Subcutaneous preadipocyte (primary cell): ENCODE measurements at places on chromosomes 3 and 15. TPM values are rescaled to one million over a fixed set of nuclear protein-coding genes. Genes with fewer than 3 reads are reported as not detected.

The PLS1 gene
- under 0.01 and 0.59 TPM in 2 replicates for total RNA-seq

The PP2D1 gene
- not detected in 2 replicates for total RNA-seq

The ZSCAN2 gene
- 4.4 and 4.9 TPM in 2 replicates for total RNA-seq

The SLC9C1 gene
- under 0.01 TPM in 1 of 2 replicates, not detected in the other for total RNA-seq

The RTP2 gene
- total RNA-seq: not detected in 2 replicates

The USP3 gene
- total RNA-seq: 46.3 and 56.7 TPM in 2 replicates

The OR5K2 gene
- total RNA-seq: not detected in 2 replicates

The MITF gene
- total RNA-seq: 3.9 and 6.2 TPM in 2 replicates

The MOBP gene
- total RNA-seq: not detected in 2 replicates

The GATA2 gene
- total RNA-seq: 1.6 TPM in 1 of 2 replicates, not detected in the other

The MESP1 gene
- 0.20 TPM in 1 of 2 replicates, not detected in the other for total RNA-seq

The SLC24A1 gene
- total RNA-seq: 8.5 and 9.0 TPM in 2 replicates

The GOLGA6L26 gene
- total RNA-seq: not detected in 2 replicates

The RTP4 gene
- 0.20 and 1.1 TPM in 2 replicates for total RNA-seq

The C3orf62 gene
- 1.2 and 1.8 TPM in 2 replicates for total RNA-seq

The KLHL6 gene
- total RNA-seq: not detected in 2 replicates

The VGLL3 gene
- 52.6 and 73.9 TPM in 2 replicates for total RNA-seq

The CTXN2 gene
- not detected in 2 replicates for total RNA-seq
